Heart right ventricle (tissue), 16 donors: ENCODE measurements at places on chromosomes 1 and 21.
A peak's percentile ranks its signal among the peaks of the same experiment; 100 is the strongest.

GRCh38 chr1:246488674-246489073 lies 18.4 kb downstream of the SMYD3 start:
- H3K27me3 ChIP-seq: no peaks in the 10 kb centered on the region
- no peak for DNase-seq
- H3K4me1 ChIP-seq: peaks cover 4% of the 10 kb centered on the region
- H3K4me3 ChIP-seq: no peak overlapping the region

- H3K4me1 ChIP-seq: no peaks in the 10 kb centered on the region
- H3K27me3 ChIP-seq: no peaks in the 10 kb centered on the region
- no peak overlapping the region for H3K4me3 ChIP-seq
- no peak for DNase-seq
- no peaks in the 10 kb centered on the region for H3K36me3 ChIP-seq
Measured at GRCh38 chr1:169514566-169515270, 29.0 kb upstream of the SLC19A2 start.

GRCh38 chr1:8574985-8575384 lies 242.5 kb downstream of the RERE start:
- H3K27me3 ChIP-seq: no peaks in the 10 kb centered on the region
- H3K27ac ChIP-seq: no peak overlapping the region
- no peaks in the 10 kb centered on the region for H3K36me3 ChIP-seq
- no peak for DNase-seq
- H3K4me1 ChIP-seq: peaks cover 28% of the 10 kb centered on the region

- DNase-seq: no peak
- no peak overlapping the region for H3K4me3 ChIP-seq
- peaks cover 15% of the 10 kb centered on the region for H3K36me3 ChIP-seq
Measured at GRCh38 chr1:8652467-8653046, 164.9 kb downstream of the RERE start.

GRCh38 chr1:110135666-110136065 lies 14.6 kb upstream of the SLC6A17 start:
- H3K27ac ChIP-seq: no peak overlapping the region
- DNase-seq: no peak
- H3K4me3 ChIP-seq: no peak overlapping the region

DNA sequence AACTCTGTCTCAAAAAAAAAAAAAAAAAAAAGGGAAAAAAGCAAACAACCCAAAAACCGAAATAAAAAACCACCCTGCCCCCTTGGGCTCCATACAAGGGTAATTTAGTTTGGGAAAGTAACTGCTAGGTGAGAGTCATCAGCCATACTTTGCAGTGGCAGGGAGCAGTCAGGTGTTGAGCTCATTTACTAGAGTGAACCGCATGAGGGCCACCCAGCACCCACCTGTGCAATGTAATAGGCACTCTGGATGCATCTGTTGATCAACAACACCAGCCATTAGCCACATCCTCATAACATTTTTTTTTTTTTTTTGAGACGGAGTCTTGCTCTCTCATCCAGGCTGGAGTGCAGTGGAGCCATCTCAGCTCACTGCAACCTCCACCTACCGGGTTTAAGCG lies 9.1 kb downstream of the INAVA start:
- peaks cover 6% of the 10 kb centered on the region for H3K27me3 ChIP-seq
- no peaks in the 10 kb centered on the region for H3K4me1 ChIP-seq
- no peak for DNase-seq
- no peaks in the 10 kb centered on the region for H3K36me3 ChIP-seq
- no peak overlapping the region for H3K4me3 ChIP-seq

DNA sequence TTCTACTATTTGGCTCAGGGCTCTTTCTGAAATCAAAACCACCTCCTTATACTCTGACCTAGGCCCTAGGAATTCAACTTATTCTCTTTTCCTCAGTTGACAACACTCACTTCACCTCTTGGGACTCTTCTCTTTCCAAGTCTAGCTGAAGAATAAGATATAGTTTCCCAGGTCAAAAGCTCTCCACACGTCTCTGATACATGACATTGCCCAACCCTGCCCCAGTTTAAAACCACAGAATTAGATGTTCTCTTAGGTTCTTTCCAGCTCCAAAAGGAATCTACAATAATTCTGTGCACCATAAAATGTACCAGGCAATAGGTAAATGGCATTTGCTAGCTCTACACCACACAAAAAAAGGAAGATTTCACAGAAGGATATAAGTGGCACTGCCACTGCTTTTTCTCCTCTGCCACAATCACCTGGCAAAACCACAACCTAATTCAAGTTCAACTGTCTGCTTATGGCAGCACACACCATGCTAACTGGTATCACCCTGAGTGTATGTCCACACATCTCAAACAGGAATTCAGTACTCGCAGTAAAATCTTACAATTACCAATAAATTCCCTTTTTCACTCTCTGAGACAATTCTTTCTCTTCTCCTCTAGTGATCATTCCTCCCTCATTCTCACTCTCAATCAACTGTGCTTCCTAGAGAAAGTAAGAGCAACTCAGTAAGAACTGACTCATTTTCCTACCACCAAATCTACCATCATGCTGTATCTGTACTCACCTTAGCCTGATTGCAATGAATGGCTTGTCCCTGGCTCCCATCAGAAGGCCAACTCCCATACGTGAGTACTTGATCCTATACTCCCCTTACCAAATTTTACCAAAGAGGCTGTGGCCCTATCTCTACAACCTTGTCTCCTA lies 27.3 kb downstream of the ZBTB8OS start:
- H3K27ac ChIP-seq: no peak overlapping the region
- no peaks in the 10 kb centered on the region for H3K27me3 ChIP-seq
- H3K4me3 ChIP-seq: no peak overlapping the region
- no peaks in the 10 kb centered on the region for H3K4me1 ChIP-seq
- H3K36me3 ChIP-seq: peaks cover 60% of the 10 kb centered on the region

DNA sequence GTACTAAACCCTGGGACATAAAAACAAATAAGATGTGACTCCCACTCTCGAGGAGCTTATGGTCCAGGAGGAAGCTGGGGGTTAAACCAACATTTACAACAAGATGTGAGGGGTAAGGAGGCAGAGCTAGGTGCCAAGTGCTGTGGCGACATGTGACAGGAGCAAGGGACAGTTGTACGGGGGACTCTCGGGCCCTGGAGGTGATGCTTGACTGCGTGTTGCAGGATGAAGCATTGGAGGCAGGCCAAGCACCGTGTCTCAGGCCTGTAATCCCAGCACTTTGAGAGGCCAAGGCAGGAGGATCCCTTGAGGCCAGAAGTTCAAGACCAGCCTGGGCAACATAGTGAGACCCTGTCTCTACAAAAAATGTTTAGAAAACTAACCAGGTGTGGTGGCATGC lies 36.8 kb downstream of the ATP5PO start:
- no peaks in the 10 kb centered on the region for H3K4me1 ChIP-seq
- H3K27me3 ChIP-seq: no peaks in the 10 kb centered on the region
- no peaks in the 10 kb centered on the region for H3K36me3 ChIP-seq
- DNase-seq: no peak
- no peak overlapping the region for H3K27ac ChIP-seq
- no peak overlapping the region for H3K4me3 ChIP-seq

- no peak for DNase-seq
- no peaks in the 10 kb centered on the region for H3K36me3 ChIP-seq
- H3K27ac ChIP-seq: peak overlapping the region; percentile 69
- peaks cover 32% of the 10 kb centered on the region for H3K4me1 ChIP-seq
- no peaks in the 10 kb centered on the region for H3K27me3 ChIP-seq
Measured at GRCh38 chr1:225458222-225458631, 30.4 kb upstream of the LBR start.

DNA sequence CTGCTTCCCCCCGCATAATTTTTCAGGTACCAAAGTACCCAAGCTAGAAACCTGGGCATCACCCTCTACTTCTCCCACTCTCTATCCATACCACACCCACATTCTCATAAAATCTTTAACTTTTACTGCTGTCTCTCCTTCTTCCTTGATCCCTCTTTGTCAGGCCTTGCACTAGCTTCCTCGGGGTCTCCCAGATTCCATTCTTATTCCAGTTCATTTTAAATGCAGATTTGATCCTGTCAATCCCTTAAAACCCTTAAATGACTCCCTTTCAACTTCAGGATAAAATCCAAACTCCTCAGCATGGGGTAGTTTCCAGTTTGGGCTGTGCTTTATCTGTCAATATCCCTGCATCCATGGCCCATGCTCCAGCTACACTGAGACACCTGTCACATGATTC lies 343.5 kb downstream of the PBX1 start:
- H3K36me3 ChIP-seq: no peaks in the 10 kb centered on the region
- H3K4me3 ChIP-seq: no peak overlapping the region
- no peaks in the 10 kb centered on the region for H3K27me3 ChIP-seq
- no peaks in the 10 kb centered on the region for H3K4me1 ChIP-seq
- DNase-seq: no peak

DNA sequence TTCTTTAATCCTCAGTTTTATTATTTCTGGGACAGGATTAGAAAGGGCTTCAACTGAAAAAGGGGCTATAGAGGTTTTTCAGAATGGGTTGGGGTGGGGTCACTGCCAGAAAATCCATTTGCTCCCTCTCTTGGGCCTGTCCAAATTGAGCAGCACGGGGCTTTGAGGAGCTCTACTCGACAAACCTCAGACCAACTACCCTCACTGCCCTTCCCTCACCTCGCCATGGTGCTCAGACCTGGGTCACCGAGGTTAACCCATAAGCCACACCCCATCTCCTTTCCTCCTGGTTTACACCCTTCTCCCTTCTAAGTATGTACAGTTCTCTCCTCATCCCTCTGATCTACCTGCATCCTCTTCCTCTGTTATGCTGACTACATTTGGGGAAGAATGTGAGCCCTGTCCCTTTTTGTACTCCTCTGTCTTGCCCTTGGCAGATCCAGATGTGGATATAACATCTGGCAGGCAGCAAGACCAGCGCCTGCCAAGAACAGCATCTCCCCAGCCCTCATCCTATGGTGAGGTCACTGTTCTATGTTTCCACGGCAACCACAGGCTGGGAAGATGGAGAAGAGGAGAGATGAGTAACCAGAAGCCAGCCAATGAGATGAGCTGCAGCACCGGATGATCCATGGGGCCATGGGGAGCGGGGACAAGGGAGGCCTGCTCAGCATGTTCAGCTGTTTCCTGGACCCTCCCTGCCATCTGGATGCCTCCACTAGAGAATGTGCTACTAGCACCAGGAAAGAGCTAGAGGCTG lies 3.7 kb upstream of the FABP3 start:
- H3K4me3 ChIP-seq: no peak overlapping the region
- no peaks in the 10 kb centered on the region for H3K27me3 ChIP-seq
- H3K36me3 ChIP-seq: no peaks in the 10 kb centered on the region

DNA sequence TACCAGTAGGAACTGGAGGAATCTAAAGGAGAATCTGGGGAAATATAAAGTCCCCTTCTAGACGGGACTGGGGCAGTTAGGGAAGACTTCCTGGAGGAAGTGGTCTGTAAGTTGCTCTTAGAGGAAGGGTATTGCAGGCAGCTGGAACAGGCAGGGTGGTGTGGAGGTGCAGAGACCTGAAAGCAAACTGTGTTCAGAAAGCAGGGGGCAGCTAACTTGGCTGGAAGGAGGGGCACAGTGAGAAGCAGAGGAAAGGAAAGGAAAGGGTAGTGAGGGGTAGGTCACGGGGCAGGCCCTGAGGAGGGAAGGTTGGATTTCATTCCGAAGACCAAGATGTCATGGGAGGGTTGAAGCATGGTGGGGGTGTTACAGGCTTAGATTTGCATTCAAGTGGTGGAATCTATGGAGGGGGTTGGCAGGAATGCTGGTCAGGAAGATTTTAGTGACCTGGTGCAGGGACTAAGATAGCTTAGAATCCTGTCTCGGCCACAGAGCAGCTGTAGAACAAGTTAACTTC lies 240.7 kb downstream of the FOXD2 start:
- no peaks in the 10 kb centered on the region for H3K4me1 ChIP-seq
- no peaks in the 10 kb centered on the region for H3K36me3 ChIP-seq
- no peak overlapping the region for H3K4me3 ChIP-seq
- H3K27me3 ChIP-seq: no peaks in the 10 kb centered on the region
- no peak overlapping the region for H3K27ac ChIP-seq
- DNase-seq: no peak

- no peak overlapping the region for H3K27ac ChIP-seq
- peaks cover 8% of the 10 kb centered on the region for H3K4me1 ChIP-seq
- H3K4me3 ChIP-seq: no peak overlapping the region
- no peaks in the 10 kb centered on the region for H3K36me3 ChIP-seq
- no peaks in the 10 kb centered on the region for H3K27me3 ChIP-seq
Measured at GRCh38 chr1:9115351-9116205, 13.3 kb downstream of the GPR157 start.

GRCh38 chr1:112369392-112370285 lies 26.4 kb upstream of the CTTNBP2NL start:
- no peak overlapping the region for H3K27ac ChIP-seq
- no peaks in the 10 kb centered on the region for H3K27me3 ChIP-seq
- H3K4me3 ChIP-seq: no peak overlapping the region
- peak; percentile 85 for DNase-seq

GRCh38 chr1:112530832-112531231 lies 22.1 kb downstream of the WNT2B start:
- H3K4me3 ChIP-seq: no peak overlapping the region
- DNase-seq: no peak
- peak overlapping the region; percentile 23 for H3K27ac ChIP-seq
- no peaks in the 10 kb centered on the region for H3K4me1 ChIP-seq
- H3K27me3 ChIP-seq: no peaks in the 10 kb centered on the region

- no peaks in the 10 kb centered on the region for H3K27me3 ChIP-seq
- peaks cover 59% of the 10 kb centered on the region for H3K4me1 ChIP-seq
- DNase-seq: no peak
- peak overlapping the region; percentile 100 for H3K27ac ChIP-seq
Measured at GRCh38 chr1:234598974-234599616, 10.9 kb downstream of the IRF2BP2 start.

- H3K36me3 ChIP-seq: no peaks in the 10 kb centered on the region
- peak overlapping the region; percentile 73 for H3K27ac ChIP-seq
- H3K4me3 ChIP-seq: peak overlapping the region; percentile 70
- H3K27me3 ChIP-seq: no peaks in the 10 kb centered on the region
- peak; percentile 36 for DNase-seq
Measured at GRCh38 chr1:212700892-212701819, 1.5 kb upstream of the BATF3 start.

DNA sequence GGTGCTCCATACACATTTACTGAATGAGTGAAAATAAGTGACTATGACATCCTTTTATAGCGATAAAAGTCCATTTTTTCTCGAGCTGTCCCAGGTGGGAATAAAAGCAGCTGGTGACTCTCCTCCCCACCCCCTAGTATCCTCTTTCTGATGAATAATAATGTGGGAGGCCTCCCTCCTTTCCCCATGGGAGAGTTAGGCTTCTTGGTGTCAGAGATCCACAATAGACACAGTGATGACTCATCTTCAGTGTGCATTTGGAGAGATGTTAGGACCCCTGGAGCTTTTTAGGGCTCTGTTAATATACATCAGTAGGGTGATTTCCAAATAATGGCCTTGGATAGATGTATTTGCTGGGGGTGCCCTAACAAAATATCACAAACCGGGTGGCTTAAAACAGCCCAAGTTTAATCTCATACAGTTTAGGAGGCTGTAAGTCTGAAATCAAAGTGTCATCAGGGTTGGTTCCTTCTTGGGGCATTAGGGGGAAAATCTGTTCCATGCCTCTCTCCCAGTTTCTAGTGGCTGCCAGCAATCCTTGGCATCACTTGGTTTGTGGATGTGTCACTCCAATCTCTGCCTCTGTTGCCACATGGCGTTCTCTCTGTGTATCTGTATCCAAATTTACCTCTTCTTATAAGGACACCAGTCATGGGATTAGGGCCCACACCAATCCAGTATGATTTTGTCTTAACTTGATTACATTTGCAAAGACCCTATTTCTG lies 4.4 kb upstream of the PHC2 start:
- H3K27me3 ChIP-seq: no peaks in the 10 kb centered on the region
- DNase-seq: no peak
- H3K36me3 ChIP-seq: no peaks in the 10 kb centered on the region
- peak overlapping the region; percentile 57 for H3K27ac ChIP-seq
- peaks cover 59% of the 10 kb centered on the region for H3K4me1 ChIP-seq
- no peak overlapping the region for H3K4me3 ChIP-seq
